ENCODE measurements at places on chromosomes 5 and 9. TPM values are rescaled to one million over a fixed set of nuclear protein-coding genes. Genes with fewer than 3 reads are reported as not detected.

Gene ADGRD2
- polyA plus RNA-seq: 0.11 TPM

Gene SLC6A18
- polyA plus RNA-seq: not detected

Gene SPOCK1
- 0.27 TPM for polyA plus RNA-seq

Gene OR1N1
- polyA plus RNA-seq: not detected

Gene PCDHB15
- 0.02 TPM for polyA plus RNA-seq

Gene CYSRT1
- polyA plus RNA-seq: 1.0 TPM

Gene NR5A1
- not detected for polyA plus RNA-seq

- no peak for DNase-seq
Measured at GRCh38 chr5:59094864-59095263, 512.0 kb downstream of the RAB3C start.

DNA sequence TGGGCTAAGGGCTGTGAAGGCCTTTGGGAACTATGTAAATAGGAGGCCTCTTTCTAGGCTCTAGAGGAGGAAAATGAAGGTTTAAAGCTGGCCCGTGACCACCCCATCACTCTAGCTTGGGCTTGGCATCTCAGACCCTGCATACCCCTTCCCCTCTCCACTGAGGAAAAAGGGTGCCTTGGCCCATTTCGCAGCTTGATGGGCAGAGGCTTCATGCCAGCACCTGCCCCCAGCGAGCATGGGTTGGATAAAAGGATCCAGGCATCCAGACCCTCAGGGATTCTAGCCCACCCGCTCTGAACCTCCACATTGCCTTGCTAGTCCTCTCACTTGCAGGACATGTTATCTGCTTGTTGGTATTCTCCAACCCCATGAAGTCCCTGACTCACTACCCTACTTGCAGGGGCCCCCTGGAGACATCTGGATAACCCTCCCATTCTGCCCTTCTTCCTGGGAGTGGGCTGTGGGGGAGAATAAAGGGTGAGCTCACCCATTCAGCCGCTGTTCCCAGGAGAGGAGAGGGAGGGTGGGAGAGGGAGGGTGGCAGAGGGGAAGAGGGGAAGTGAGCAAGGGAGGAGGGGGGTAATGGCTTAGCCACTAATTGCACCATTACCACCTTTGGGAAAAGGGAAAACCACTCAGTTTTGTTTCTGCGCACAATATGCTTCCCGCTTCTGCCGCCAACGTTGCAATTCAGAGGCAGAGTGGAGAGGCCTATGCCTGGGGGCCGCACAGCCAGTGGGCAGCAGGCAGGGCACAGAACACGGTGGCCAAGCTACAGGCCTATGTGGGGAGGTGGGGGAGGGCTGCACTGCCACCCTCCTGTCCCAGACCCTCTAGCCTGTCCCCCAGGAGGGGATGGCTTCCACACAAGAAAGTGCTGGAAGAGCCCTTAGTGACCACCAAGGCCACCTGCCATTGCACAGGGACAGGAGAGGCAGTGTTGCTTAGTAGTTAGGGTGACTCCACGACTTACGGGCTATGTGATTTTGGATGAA, 2.1 kb upstream of the CAMK2A start:
- DNase-seq: no peak

- no peak for DNase-seq
Measured at GRCh38 chr5:146399481-146399880, 47.7 kb upstream of the TCERG1 start.

- DNase-seq: no peak
Measured at GRCh38 chr9:121658591-121658990, 7.2 kb downstream of the DAB2IP start.

DNA sequence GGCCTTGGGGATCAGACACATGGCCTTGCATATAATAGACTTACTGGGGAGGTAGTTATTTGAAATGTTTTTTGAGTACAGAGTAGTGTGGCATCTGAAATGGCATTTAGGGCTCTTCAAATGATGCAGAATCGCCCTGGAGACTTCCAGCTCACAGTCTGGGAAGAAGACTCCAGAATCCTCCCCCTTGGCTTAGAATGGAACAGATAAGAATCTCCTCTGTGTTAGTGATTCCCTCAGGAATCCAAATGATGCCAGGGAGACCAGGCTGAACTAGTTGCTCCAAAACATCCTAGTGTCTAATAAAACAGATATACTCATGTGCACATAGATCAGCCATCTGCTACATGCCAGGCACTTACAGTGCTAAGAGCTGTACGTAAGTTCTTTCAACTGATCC, 38.6 kb upstream of the SMC5 start:
- no peak for DNase-seq

DNA sequence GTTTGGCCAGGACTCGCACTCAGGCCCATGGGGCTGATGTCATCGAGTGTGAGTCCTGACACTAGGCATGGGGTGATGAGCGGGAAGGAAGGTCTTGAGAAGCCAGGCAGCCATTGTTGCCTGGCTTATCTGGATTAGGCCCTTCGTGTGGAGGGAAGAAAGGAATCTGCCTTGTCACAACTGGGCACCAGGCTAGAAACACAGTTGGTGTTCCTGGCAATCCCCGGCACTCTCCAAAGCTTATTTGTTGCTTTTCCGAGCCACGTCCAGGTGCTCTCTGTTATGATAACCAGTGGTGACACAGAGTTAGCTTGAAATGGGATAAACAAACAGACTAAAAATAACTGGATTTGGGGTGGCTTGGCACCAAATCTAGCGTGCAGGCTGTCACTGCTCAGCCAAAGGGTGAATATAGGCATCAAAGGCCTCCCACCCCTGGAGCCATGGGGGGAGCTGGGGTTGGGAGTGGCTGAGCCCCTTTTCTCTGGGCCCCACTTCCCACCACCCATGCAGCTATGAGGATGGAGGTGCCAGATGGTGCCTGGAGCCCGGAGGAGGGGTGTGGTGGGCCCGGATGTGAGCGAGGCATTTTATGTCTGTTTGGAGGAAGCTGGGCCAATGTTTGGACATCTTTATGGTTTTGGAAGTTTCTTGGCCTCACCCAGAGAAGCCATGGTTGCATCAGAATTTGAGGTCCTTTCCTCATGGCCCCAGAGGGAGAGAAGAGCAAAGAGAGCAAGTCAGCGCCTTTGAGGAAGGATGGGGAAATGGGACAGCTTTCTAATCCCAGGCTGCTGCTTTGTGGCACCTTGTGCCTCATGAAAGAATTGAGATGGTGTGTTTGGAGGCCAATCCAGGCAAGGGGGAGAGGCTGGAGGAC, 98.0 kb upstream of the PITX1 start:
- no peak for DNase-seq

GRCh38 chr9:123225374-123225813, 43.0 kb downstream of the STRBP start:
- DNase-seq: peak; percentile 89

- DNase-seq: no peak
Measured at GRCh38 chr5:36276864-36277263, 24.8 kb downstream of the RANBP3L start.

DNA sequence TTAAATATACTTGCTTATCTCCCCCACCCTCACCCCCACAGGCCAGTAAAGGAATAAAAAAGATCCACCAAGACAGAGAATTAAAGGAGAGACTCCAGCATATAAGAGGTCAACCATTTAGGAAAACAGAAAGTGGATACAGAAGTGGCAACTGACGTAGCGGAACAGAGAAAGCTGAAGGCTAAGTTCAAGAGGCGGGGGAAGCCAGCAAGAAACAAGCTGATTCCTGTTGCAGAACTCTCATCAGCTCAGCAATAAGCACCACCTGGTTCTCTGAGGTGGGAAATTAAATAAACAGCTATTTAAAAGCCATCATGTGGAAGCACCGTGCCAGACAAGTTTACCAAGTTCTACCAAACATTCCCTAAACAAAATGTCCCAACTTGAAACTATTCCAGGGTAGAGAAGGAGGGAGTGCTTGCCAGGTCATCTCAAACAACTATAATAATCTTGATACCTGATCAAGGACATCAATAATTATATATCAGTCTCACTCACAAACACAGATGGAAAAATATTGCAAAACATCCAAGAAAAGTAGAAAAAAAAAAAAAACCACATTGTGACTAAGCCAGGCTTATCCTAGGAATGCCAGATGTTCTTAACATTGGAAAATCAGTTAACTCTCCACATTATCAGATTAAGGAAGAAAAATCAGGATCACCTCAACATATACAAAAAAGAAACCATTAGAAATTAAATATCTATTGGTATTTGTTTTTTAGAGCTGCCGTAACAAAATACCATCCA, 7.3 kb upstream of the ARL15 start:
- no peak for DNase-seq

DNA sequence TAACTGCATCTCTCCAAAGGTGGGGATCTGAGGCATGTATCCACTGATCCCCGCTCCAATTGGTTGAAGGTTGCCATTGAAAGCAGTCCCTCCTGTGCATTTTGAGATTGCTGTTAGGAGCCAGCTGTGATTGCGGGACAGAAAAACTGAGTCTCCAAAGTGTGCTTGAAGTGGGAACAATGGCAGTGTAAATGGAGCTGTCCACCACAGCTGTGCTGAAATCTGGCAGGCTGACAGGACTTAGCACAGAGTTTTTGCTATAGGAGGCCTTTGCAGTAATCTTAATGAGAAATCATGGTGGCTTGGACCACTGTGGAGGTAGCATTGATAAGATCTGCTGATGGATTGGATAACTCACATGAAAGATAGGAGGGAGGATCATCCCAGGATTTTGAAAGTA, 3.3 kb downstream of the RNF20 start:
- peak; percentile 42 for DNase-seq

GRCh38 chr9:132312873-132313272, 41.9 kb downstream of the SETX start:
- DNase-seq: no peak

- no peak for DNase-seq
Measured at GRCh38 chr9:77514886-77515711, 133.0 kb downstream of the GNA14 start.

- DNase-seq: no peak
Measured at GRCh38 chr5:180296771-180297170, 4.9 kb upstream of the MAPK9 start.

DNA sequence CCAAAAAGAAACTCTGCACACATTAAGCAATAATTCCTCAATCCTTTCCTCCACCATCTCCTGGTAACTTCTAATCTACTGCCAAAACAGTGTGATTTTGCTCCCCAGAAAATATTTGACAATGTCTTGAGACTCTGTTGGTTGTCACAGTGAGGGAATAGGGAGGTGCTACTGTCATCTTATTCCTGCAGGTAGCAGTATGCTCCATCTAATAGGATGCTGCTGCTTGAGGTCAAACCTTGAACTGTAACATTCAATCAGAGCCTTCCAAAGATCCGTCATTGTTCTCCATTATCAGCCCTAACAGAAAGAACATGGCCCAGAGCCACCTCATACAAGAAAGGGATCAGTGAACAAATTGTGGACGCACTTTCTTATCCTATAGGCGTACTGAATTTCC, 514.7 kb upstream of the GRIN3A start:
- DNase-seq: no peak

DNA sequence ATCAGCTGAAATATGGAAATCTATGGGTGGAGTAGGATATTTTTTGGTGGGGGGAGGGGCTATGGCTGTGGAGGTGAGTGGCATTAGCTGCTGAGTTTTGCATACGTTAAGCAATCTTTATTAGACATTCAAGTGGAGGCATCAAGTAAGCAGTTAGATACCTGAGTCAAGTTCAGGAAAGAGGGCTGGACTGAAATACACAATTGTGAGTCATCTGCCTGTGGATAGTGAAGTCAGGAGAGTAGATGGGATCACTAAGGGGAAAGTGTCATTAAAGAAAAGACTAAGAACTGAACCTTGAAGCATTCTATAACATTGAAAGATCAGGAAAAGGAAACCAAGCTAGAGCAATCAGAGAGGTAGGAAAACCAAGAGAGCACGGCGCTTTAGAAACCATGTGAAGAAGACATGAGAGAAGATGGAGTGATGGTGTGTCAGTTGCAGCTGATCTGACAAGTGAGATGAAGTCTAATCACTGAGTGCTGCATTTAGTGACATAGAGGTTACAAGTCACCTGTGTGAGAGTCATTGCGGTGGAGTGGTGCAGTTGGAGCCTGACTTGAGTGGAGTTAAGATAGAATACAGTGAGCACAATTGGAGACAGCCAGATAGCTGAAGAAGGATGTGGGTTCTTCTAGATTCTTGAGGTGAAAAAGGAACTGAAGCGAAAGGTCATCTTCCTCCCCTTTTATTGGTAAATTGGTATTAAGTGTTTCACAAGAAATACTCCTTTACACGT, 88.7 kb downstream of the PIP5K1B start:
- no peak for DNase-seq

GRCh38 chr9:104927216-104927911, 591 bp downstream of the ABCA1 start:
- DNase-seq: peak; percentile 56

DNA sequence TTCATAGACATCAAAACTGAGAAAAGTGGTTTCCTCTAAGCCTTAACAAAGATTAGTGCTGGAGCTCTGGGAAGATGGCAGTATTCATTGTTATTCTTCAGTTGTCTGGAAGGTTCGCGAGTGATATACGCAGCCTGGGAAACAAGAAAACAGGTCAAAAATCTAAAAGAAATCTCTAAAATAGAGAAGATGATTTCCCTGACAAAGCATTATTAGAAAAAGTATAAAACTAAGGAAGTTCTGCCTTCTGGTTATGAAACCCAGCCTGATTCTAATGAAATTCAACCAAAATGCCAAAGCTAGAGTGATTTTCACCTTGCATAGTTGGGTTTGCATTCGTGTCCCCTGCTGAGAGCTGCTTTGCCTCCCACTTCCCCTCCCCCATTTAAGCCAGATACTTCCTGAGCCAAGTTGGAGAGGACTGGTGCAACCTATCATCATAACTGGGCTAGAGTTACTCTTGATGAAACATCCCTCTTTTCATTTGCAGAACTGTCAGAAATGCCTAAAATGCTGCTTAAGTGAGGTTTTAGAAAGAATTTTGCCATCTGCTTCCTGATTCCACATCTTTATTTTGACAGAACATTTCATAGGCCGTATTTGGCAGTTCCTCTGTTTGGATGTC, 48.4 kb downstream of the NDFIP1 start:
- no peak for DNase-seq

DNA sequence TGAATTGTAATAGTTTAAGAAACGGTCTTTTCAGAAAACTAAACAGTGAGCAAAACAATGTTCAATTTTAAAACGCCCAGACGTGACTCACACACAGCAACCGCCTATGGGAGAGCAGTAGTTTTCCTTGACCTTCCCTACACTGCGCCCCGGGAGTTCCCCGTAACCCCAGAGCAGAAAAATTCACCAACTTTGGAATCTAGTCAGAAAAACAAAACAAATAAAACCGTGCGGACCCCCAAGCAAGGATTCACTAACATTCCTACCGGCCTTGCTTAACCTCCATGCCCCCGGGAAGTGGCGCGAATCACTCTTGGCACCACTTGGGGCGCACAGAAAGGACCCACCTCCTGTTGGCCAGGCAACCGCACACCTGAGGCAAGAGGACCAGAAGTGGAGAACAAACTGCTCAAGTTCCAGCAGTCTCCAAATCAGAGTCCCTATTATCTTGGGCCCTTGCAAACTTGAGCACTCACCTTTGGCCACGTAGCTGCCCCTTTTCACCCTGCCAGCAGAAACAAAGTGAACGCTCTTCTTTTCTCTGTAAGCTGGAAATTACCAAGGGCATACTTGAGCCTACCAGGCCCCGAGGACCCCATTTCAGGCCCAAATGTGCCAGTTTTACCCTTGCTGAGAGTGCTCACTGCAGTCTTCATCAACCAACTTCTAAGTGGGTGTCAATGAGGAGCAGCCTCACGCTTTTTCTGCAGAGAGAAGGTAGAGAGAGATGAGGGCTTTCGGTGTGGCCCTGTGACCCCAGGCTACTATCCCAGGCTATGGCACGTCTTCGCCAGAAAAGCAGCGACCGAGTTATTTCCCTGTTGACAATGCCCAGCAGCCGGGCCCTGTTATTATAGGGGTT, 189.7 kb downstream of the MEF2C start:
- DNase-seq: no peak
